Hepatic stellate cell (primary cell): ENCODE measurements at places on chromosomes 3 and 15.
A peak's percentile ranks its signal among the peaks of the same experiment; 100 is the strongest.

DNA sequence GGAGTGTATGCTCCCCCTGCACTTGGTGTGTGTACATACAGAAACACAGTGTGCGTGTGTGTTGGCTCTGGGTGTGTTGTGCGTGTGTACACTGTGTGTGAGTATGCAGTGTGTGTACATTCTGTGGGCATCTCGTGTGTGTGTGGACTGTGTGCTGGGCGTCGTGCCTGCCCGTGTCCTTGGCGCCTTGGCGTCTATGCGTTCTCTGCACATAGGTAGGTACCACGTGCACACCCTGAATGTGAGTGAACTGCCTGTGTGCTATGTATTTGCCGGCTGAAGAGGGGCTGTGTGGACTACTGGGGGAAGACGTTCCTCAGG, 481 bp upstream of the ECE2 start:
- no peak for DNase-seq

- DNase-seq = no peak
These were observed 687 bp downstream of the ALDH1A3 start for GRCh38 chr15:100880139-100880896.

- DNase-seq = no peak
These were observed 1.6 kb upstream of the SUCNR1 start for GRCh38 chr3:151871639-151872468.

DNA sequence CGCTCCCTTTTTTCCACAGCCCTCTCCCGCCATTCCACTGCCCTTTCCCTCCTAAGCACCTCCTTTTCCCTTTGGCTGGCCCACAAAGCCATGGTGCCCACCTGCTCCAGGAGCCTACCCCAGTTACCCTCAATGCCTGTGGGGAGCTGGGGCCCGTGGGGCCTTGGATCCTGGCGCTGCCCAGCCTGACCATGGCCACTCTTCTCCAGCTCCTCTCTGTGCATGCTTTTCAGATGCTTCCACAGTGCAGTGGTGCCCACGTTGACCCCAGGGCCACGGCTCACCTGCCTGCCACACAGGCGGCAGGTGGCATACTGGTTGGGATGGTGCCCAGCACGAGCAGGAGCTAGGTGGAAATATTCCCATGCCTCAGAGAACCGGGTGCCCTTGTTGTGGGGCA, 1.5 kb downstream of the ZBED2 start:
- DNase-seq = no peak

GRCh38 chr3:172787746-172788145, 37.2 kb downstream of the ECT2 start:
- no peak for DNase-seq

- no peak for DNase-seq
These were observed 714.3 kb upstream of the CFAP20DC start for GRCh38 chr3:59764171-59764570.

- no peak for DNase-seq
These were observed 261.6 kb upstream of the LYSMD4 start for GRCh38 chr15:99994849-99995248.

DNA sequence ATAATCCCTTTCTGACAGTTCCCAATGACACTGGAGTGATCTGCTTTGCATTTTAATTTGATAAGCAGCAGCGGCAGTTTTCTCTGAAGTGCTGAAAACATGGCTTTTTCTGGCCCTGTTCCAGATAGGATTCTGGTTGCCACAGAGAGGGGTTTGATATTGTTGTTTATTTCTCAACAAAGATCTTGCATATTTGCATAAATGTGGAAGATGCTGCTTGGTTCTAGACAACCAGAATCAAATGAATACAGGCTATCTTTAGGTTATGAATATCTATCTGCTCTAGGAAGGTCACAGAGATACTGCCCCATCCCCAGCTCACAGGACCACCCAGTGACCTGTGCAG, 137.1 kb downstream of the ZNF609 start:
- no peak for DNase-seq

GRCh38 chr15:26325495-26325894, 447.4 kb downstream of the GABRB3 start:
- DNase-seq = no peak

DNA sequence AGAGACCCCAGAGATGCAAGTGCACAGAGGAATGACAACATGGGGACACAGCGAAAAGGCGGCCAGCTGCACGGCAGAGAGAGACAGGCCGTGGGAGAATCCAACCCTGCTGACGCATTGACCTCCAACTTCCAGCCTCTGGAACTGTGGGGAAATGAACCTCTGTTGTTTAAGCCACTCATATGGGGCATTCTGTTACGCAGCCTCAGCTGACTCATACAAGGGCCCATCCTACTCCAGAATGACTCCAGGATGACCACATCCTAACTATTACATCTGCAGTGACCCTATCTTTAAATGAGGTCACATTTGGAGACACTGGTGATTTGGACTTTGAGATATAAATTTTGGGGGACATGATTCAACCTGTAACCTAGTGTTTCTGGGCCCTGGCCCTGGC, 44.0 kb downstream of the KLF15 start:
- DNase-seq = no peak

- no peak for DNase-seq
These were observed 40.1 kb upstream of the PARP14 start for GRCh38 chr3:122640437-122640999.

GRCh38 chr3:104909198-104909597, 457.5 kb upstream of the ALCAM start:
- peak; percentile 35 for DNase-seq

DNA sequence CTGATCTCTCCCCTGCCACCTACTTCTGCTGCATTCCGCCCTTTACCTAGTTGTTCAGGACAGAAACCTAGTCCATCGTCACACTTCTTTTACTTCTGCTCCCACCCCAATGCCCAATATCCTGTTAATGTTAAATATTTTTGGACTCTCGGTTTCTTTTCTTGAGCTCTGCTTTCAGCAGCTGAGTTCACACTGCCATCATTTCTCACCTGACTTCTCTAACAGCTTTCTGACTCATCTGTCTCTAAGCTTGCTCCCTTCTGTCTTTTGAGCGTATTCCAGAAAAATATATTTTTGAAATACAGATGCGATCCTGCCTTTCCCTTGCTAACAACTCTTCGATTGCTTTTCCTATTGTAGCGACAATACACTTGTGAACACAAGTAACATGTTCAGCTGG, 183.4 kb downstream of the KLHL25 start:
- DNase-seq = no peak

DNA sequence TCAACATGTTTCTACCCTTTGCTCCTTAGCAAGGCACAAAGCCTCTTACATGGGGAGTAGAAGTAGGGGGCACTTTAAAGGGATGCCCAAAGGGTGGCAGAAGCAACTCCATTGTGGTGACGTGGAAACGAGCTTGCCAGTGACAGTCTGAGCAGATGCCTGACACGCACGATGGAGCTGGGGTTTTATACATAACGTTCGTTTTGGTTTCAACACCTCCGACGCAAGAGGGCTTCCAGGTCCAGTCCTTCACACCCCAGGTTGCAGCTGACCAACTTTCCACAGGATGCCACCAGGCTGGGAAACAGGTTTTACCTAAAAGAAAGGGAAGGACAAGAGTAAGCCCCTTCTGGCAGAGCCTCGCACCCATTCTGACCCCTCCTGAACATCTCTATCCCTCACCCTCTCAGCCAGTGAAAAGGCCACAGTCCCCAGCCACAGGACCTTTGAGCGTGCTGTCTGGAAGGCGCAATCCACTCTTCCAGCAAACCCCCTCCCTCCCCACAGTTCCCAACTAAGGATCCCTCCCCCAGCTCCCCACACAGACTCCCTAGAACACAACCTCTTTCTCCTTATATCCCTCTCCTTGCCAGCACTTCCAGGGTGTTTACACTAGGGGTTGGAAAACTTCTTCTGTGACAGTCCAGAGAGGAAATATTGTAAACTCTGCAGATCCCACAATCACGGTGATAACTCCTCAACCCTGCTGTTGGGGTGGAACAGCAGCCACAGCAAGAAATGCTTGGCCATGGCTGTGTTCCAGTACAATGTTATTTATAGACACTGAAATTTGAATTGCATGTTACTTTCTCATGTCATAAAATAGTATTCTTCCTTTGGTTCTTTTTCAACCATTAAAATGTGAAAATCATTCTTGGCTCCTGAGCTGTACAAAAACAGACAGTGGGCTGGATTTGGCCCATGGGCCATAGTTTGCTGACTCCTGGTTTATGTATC, 36.2 kb downstream of the FAM174B start:
- no peak for DNase-seq

GRCh38 chr3:69400683-69401082, 14.8 kb upstream of the FRMD4B start:
- no peak for DNase-seq

DNA sequence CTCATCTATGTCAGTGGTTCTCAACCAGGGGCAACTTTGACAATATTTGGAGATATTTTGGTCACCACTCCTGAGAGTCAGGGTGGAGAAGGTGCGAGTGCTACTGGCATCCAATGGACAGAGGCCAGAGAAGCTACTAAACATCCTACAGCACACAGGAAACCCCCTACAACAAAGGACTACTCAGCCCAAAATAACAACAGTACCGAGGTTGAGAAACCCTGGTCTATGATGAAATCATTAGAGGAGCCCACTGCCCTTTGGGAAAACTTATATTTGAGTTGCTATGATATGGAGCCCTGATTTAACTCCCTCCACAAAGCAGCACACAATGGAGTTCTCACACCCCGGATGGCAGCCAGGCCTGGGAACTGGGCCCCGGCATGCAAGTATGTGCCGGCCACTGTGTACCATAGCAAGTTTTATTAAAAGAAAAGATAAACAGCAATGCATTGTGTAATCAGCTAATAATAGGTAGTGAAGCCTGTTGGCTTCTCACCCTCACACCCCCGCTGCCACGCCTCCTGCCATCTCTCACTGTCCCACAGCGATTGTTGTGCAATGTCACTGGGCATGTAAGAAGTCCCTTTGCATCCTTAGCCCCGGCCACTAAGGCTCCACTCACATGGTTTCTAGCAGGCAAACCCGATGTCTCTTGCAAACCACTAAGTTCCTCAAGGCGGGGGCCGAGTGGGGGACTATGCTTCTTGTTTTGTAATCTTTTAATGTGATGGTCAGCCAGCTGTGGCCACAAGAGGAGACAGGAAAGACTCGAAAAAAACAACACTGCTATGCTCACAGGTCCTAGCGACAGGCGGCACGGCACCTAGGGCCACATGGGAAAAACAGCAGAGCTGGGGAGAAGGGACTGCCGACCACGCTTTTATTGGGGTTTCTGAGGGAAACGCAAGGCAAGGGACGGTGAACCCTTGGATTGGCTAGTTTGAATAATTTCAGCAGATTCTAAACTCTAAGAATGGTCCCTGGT, 110.0 kb downstream of the AQP9 start:
- DNase-seq = no peak

GRCh38 chr3:66803206-66803605, 194.9 kb upstream of the KBTBD8 start:
- DNase-seq = no peak

GRCh38 chr3:149554826-149555225, 80.3 kb downstream of the TM4SF4 start:
- no peak for DNase-seq

DNA sequence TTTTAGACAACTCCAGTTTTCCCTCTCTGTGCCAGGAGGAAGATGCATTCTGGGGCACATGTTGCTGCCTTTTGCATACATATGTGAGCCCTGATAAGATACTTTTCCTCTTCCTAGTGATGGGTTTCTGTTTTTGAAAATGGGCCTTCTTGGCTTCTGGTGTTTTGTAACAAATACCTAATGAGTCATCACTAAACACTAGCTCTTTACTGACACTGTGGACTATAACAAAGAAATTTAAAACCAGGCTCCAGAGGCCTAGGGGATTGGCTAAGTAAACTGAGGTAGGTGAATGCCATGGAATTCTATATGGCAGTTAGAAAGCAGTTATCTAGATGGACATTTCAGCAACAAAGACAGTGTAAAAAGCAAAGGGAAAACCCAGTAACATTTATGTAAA, 93.4 kb upstream of the NR2E3 start:
- no peak for DNase-seq

DNA sequence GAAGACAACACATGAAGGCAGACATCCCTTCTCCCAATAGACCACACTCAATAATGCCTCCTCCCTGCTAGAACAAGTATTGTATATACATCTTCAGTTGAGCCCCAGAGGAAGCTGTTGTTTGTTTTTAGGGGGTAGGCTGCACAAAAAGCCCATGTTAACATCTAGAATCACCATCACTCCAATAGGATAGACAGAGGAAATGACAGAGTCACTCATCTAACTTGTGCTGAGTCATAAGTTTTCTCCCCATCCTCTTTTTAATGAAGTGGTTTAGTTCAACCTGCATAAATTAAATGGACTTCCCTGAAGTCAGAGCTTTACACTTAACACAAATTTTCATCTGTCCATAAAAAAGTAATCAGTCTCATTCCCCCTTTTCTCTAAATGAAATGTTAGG, 122.9 kb upstream of the SPATA12 start:
- no peak for DNase-seq

GRCh38 chr3:16370872-16371740, 106.1 kb downstream of the OXNAD1 start:
- DNase-seq = no peak

- DNase-seq = no peak
These were observed 71.9 kb upstream of the RNU6-1 start for GRCh38 chr15:67911727-67912126.

GRCh38 chr3:197186887-197187588, 111.4 kb downstream of the DLG1 start:
- peak; percentile 9 for DNase-seq

DNA sequence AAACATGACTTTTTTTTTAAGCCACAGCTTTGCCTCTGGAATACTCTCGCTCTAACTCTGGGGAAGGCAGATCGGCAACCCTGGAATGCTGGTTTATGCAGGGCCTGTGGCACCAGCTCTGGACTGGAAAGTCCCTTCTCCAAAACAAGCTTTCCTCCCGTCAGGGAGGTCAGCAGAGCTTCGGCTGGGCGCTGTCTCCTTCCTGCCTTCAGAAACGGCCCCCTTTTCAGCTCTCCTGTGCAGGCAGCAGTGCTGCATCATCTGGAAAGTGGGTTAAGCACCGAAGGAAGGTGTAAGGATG, 42.7 kb upstream of the SKOR1 start:
- DNase-seq = no peak

DNA sequence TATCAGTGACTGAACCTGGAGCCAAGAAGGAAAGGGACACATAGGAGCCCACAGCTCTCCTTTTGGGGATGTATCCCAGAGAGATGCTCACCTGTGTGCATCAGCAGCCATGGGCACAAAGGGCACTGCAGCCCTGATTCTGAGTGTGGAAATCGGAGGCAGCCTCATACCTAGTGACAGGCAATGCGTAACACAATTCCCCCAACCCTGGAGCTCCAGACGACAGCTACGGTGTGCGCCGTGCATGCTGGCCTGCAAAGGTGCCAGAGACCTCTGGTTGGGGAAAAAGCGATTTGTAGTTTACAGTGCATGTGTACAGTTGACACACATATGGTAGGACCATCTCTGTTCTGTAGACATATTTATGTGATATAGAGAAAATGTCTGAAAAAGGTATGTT, 59.0 kb upstream of the PLXNA1 start:
- no peak for DNase-seq

GRCh38 chr3:153633407-153633806, 471.4 kb downstream of the RAP2B start:
- no peak for DNase-seq

GRCh38 chr15:37143351-37143750, 43.0 kb upstream of the MEIS2 start:
- DNase-seq = no peak

- no peak for DNase-seq
These were observed 5.9 kb downstream of the KBTBD13 start for GRCh38 chr15:65082303-65082953.
